ENCODE measurements at places on chromosomes 5 and 9.
A peak's percentile ranks its signal among the peaks of the same experiment; 100 is the strongest.

DNA sequence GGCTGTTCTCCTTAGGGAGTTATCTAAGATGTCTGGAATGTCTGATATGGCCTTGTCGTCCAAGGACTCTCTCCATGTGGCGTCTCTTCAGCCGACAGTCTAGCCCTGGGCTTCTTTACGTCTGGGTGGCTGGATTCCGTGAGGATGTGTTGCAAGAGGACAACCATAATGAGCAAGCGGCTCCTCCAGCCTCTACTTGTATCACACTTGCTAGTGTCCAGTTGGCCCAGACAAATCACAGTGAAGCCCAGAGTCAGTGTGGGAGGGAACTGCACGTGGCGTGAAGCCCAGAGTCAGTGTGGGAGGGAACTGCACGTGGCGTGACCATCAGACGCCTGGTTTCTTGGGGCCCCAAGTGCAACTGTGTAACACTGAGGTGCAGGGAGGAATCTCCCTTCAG, 61.1 kb downstream of the COL23A1 start:
- DNase-seq, result no peak

- no peak for DNase-seq
These were observed 99.7 kb downstream of the ST8SIA4 start for GRCh38 chr5:100803397-100803796.

GRCh38 chr5:177500685-177501522, 3.5 kb upstream of the PDLIM7 start:
- DNase-seq, result peak; percentile 94

DNA sequence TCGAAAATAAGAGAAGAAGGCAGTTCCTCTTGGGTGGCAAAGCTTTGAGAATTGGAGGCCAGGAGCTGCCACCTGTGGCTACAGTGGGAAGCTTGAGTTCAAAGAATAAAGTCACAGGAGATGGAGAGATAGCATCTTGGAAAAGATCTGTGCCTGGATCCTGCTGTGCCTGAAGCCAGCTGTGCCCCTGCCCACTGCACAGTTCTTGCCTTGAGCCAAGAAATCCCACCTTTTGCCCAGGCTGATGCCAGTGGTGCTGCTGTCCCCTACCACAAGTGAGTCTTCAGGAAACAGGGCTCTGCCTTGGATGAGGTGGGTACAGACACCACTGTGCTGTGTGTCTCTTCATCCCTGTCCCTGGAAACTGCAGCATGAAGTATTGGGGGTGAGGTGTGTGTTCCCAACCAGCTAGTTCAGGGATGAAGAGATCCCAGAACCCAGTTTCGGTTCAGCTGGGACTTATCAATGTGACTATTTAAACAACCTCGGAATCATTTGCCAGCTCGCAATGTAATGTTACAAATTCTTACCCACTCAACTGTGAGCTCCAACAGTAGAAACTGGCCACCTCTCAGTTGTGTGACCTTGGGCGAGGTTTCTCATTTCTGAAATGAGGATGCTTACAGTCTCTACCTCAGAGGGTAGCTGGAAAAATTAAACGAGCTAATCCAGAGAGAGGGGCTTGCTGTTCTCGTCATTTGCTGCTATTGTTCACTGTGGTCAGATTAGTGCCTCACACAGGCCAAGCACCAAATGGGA, 5.9 kb downstream of the IER5L start:
- DNase-seq, result no peak

DNA sequence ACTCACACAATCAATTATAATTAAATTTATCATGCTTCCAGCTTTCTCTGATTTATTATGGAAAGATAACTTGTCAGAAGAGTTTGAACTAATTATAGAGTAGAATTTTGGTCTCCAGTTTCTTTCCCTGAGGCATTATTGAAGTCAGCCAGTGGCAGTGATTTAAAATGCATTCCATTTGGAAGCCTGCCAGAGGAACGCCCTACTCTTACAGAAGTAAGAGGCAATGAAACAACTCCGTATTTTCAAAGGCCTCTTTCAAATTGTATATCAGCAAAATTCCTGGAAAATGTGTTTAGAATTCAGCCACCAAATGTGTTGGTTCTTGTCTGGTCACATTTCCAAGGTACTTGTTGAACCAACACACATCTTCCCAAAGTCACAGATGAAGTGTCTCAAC, 640.9 kb downstream of the SEMA5A start:
- DNase-seq, result no peak

DNA sequence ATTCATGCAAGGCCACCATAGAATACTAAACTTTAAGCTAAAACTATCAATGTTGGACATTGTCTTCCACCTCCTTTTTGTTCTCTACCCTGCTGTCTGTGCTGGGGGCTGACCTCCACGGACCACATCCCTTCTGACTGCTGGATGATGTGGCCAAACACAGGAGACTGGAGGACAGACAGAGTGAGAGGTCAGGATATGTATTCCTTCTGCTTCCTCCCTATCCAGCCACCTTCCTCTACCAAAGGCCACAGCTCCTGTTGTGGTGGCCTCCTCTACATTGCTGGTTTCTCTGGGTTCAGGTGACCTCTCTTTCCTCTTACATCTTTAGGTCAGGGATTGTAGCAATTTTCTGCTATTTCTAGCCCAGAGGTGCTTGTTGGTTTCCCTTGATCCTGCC, 148.1 kb downstream of the ACTBL2 start:
- DNase-seq, result no peak

DNA sequence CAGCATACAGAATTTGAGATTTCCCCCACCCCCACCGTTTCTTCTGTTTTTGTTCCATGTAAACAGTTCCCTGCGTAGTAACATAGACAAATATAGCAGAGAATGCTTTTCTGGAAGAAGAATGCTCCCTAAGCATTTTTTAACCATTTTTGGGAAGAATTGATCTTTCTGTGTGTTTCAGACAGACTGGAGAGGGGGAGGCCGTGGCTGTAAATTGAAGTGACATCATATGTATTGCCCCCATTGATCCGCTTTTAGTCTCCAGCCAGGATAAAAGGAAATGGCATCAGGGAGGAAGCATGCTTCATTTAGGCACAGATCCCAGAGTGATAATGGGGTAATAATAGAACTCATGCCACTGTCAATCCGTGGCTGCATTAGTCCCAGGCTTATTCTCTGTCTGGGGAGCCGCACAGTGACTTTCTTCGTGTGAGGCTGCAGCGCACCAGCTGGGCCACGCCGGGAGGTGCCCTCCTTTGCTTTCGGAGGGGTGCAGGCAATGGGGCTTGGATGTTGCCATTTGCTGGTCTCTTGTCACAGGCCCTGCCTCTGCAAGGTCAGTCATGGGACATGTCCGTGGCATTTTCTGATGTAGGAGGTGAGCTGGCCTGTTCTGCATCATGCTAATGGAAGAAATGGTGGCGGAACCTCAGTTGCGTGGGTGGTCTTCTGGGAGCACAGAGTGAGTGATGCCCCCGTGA, 261.5 kb downstream of the FANCC start:
- DNase-seq, result no peak

GRCh38 chr9:2874001-2874750, 30.3 kb upstream of the PUM3 start:
- no peak for DNase-seq

- no peak for DNase-seq
These were observed 126.6 kb downstream of the SLC24A2 start for GRCh38 chr9:19662213-19662612.

DNA sequence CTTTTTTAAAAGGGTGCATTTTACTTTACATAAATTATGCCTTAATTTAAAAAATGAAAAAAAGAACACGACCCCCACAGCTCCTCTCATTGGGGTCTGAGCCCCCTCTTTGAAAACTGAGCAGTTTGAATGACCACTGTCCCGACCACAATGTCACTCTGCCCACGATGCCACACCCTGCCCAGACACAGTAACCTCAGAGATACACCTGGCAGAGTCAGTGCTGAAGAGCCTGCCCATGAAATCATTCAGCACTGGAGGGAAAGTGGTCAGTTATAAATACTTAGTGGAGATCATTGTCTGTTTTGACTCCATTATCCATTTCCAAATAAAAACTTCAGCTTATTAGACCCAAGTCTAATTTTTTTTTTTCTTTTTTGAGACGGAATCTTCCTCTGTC, 49.3 kb downstream of the DNAJC21 start:
- DNase-seq, result no peak

DNA sequence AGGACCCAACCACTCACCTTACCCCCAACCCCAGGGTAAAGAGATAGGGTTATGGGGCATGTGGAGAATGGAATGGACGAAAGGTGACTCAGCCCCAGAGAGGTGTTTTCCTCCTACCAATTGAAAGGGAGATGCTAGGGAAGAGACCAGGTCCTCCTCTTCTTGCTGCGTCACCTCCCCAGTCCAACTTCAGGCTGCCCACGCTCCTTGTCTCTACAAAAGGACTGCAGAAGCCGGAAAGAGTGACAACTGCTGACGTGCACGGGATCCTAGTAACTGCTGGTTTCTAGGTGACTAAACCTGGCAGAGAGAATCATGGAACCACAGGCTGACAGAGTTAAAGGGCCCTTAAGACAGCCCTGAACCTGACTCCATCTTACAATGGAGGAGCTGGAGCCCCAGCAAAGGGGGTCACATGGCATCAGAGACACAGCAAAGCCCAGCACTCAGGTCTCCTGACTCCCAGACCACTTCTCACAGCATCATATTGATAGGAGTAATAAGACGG, 2.2 kb downstream of the GPX3 start:
- no peak for DNase-seq

GRCh38 chr5:96509316-96509715, 76.3 kb upstream of the PCSK1 start:
- DNase-seq, result no peak

DNA sequence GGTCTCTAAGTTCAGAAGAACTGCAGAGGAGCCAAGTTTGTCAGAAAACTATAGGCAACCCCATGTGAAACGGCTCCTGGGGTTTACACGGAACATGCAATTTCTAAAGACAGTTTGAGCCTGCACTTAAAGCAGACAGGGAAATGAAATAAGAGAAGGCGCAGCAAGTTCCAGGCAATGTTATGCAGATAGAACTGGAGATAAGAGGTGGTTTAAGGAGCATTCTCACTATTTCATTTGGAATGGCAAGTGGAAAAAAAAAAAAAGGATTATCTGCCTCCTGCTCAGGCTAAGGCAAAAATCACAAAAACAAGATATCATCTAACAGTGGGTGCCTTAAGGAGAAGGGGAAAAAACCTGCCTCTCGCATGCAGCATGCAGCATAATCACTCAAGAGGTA, 2252.4 kb downstream of the MAT2B start:
- no peak for DNase-seq

GRCh38 chr5:149345892-149346222, 558 bp downstream of the GRPEL2 start:
- no peak for DNase-seq

GRCh38 chr5:115624994-115625393, 842 bp downstream of the TMED7 start:
- no peak for DNase-seq

DNA sequence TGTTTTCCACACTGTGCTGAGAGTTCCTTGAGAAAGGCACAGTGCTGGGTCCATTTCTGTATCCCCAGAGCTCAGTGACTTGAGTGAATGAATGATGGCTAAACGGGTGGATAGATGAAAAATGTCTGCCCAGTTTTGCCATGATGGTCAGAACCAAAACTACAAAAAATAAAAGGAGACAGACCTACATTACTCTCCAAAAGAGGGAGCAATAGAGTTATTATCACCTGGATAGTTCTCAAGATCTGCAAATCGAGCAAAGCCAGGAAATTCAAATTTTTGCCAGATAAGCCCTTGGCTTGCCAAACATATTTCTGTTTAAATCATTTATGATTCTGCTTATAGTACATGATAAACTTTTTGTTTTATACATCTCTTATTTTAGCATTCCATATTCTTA, 214.2 kb upstream of the ZNF462 start:
- no peak for DNase-seq

DNA sequence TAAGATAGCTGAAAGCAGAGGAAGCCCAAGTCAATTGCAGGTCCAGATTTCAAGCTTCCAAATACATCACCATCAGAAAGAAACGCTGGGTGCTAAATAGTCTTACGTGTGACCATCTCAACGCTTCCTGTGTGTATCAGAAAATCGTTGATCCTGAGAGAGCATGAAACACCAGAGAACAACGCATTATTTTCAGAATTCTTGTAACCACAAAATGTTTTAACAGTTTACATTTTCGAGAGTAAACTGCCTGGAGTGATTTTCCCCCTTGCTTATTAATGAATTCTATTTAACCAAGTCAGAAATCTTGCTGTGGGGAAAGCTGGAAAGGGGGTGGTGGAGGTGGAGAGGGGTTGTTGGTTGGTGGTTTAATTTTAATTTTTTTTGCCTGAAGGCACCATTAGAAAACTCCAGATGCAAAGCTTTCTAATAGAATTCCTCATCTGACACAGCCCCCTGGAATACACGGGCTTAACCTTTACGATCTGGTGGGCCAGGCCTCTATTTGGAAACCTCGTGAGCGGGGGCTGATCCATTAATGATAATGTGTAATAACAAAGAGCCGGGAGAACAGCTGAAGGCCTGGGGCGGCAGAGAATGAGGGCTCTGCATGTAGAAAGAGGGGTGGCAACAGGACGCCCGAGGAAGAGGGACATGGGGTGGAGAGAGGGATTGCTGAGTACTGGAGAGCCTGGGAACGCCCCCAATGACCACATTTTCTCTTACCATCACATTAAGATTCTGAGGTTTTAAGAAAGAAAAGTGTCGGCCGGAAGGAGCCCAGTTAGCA, 124.5 kb upstream of the NFIB start:
- no peak for DNase-seq

DNA sequence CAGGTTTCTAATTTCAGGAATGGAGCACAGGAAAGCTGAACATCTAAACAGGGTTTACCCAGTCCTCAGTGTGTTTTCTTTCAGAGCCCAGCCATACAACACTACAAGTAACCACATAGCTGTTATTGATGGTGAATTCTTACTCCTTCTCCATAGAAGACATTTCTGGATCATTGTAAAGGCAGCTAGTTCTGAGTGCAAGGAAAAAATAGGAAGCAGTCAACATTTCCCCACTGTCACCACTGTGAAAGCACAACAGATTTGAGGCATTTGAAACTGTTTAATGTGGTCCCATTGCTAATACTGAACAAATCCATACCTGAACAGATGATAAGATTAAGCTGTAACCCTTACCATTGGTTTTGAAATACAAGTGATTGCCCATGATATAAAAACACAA, 145.0 kb upstream of the PCA3 start:
- DNase-seq, result no peak

DNA sequence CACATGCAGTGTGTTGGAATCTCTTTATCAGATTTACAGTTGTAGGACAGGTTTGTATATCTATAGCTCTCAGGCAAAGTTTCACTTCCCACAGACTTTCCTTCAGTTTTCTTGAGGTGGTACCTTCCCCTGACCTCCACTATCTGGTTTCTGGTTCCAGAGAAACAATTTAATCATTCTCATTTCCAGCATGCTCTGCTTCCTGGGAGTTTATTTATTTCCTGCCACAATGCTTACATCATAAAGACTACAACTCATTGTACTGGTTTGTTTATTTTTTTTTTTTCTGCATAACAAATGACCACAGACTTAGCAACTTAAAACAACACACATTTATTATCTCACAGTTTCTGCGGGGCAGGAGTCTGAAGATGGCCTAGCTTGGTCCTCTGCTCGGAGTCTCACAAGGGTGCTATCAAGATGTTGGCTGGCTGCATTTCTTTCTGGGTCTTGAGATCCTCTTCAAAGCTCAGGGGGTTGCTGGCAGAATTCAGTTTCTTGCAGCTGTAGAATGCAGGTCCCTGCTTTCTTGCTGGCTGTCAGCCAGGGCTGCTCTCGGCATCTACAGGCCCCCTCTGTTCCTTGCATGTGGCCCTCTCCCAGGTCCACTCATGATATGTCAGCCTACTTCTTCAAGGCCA, 247.7 kb downstream of the ENC1 start:
- DNase-seq, result no peak
